Caudate nucleus (tissue), 63 donors: ENCODE measurements at places on chromosomes 5 and 9.

DNA sequence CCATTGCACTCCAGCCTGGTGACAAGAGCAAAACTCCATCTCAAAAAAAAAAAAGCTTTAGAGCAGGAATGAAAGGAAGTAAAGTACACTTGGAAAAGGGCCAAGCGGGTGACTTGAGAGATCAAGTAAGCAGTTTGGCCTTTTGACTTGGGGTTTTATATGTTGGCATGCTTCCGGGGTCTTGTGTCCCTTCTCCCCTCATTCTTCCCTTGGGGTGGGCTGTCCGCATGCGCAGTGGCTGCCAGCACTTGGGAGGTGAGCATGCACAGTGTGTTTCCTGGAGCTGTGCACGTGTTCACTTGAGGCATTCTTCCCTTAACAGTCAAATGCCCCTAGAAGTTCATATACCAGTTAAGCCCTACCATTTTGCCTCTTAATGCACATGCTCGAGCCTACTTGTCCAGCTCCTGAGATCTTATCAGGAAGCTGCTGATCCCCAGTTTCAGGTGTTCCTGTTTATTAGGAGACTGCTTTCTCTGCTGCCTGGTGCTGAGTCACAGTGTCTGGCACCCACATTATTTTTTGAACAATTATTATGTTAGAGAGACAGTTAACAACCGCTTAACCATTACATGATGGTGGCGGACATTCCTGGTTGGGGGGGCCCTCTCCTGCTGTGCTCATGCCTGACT is 32.6 kb upstream of the PRRC2B start:
- DNase-seq, result no peak

GRCh38 chr5:125033602-125034001 is 287.2 kb upstream of the ZNF608 start:
- DNase-seq, result no peak

DNA sequence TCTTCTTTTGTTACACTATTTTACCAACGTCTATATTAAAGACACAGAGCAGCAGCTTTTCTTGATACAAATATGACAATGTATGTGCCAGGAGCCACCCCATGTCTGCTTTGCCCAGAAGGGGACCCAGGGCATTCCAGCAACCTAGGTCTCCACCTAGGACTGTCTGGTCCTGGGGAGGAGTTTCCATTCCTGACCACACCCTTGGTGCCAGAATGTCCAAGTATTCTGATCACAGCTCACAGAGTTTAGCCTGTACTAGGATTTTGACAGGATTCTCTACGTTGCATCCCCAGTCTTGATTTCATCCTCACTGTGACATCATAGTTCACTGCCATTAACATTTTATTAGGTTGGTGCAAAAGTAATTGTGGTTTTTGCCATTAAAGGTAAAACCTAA is 224.7 kb downstream of the SREK1 start:
- no peak for DNase-seq

GRCh38 chr5:131991593-131992324 is 19.7 kb downstream of the ACSL6 start:
- no peak for DNase-seq
